Stimulated activated CD4-positive, alpha-beta T cell treated with anti-CD3 and anti-CD28 coated beads, Interleukin-4, amount 100 ng/mL, for 4 hours (primary cell): ENCODE measurements at places on chromosomes 5 and 9.

DNA sequence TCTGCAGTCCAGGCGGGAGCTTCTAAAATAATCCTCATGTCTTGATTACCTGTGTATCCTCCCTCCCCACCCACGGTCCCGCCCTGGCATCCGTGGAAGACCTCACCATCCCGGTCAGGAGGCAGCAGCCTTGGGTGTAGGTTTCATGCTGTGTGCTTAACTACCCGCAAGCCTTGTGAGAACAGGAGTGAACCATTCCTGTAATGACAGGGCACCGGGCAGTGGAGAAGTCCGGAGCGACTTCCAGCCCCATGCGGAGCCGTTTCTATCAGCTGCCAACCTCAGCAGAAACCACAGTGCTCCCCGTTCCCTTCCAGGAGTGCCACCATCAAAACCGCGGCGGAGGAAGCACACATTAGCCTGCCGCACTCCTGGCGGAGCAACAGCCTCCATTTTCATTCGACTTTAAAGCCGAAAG, 123.5 kb upstream of the LMX1B start:
- no peak for DNase-seq

- DNase-seq, result no peak
Measured at GRCh38 chr5:145775893-145776444, 59.2 kb downstream of the PRELID2 start.

GRCh38 chr5:6722015-6722414, 8.8 kb downstream of the TENT4A start:
- no peak for DNase-seq

GRCh38 chr5:163172540-163173338, 264.7 kb upstream of the CCNG1 start:
- no peak for DNase-seq

DNA sequence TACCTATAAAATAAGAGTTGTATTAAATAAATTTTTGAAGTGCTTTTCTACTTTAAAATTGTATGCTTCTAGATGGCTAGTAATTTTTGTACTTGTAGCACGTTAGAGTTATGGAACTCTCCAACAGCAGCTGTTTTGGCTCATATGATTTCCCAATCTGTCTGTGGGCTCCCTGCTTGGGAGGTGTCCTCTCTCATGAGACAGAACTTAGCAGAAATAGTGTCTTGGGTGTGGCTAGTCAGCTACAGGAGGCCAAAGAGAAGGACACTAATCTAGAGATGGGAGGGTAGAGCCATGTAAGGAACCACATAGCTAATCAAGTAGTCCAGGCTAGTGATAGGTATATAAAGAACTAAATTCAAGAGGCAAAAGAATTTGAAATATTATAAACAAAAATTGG, 78.4 kb upstream of the DAB2 start:
- DNase-seq, result no peak
